Stimulated activated naive CD4-positive, alpha-beta T cell (primary cell): ENCODE measurements at places on chromosomes 2 and 18.

DNA sequence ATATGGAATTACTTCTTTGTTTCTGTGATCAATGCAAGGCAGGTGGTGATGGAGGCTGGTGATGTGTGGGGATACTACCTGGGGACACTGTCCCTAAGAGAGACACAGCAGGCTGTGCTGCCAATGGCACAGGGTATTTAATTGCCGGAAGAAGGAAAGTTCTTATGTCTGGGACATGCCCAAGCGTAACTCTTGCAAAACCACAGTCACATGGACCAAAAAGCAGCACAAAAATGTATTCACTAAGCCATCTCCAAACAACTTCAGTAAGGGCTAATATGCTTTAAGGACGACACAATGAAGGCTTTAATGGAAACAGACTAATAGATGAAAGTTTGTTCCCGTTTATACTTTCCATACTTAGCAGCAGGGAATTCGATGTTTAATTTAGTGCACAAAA, 49.7 kb upstream of the AP1S3 start:
- no peak for DNase-seq

GRCh38 chr18:54776282-54776977, 51.8 kb upstream of the RAB27B start:
- no peak for DNase-seq

DNA sequence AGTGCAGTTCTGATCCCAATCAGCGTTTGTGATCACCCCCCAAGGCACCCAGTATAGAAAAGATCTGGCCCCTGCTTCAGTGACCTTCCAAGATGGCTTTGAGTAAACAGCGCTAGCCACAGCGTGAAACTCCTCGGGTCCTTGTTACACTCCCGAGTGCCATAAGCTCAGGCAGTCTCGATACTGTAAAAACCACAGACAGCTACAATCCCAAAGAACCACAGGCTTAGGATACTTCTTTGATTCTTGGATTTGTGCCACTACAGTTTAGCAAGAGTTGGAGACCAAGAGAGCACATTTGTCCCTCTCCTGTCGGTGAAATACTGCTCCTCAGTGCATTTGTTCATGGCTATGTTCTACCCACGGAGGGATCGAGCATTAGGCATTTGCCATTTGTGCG, 352.5 kb upstream of the ZNF521 start:
- DNase-seq = no peak

DNA sequence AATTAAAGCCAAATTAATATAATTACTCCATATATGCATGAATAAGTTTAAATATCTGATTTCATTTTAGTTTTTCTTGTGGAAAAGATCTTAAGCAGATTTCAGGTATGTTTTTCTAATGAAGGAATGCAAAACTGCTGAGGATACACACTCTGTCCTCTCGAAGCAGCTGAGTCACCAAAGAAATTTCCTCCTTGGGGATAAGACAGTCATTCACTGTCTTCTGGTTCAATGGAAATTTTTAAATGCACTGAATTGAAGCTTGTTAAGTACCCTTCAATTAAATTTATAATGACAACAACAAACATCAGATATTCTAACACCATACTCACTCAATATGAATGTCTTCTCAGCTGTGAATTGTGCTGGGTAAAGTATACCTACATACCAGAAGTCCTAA, 101.5 kb upstream of the DNER start:
- no peak for DNase-seq

GRCh38 chr2:136407952-136408318, 290.0 kb upstream of the CXCR4 start:
- DNase-seq = no peak

- no peak for DNase-seq
Observed at GRCh38 chr2:2645162-2645855, 314.2 kb upstream of the MYT1L start.

DNA sequence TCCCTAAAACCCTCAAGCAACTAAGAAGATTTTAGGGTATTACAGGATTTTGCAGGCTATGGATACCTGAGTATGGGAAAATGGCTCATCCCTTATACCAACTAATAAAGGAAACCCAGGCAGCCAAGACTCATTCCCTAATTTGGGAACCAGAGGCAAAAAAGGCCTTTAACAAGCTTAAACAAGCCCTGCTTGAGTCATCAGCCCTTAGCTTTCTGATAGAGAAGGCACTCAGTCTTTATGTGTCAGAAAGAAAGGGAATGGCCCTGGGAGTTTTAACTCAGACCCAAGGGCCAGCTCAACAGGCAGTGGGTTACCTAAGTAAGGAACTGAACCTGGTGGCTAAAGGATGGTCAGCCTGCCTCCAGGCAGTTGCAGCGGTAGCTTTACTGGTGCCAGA, 96.9 kb upstream of the RMP24 start:
- DNase-seq = no peak

DNA sequence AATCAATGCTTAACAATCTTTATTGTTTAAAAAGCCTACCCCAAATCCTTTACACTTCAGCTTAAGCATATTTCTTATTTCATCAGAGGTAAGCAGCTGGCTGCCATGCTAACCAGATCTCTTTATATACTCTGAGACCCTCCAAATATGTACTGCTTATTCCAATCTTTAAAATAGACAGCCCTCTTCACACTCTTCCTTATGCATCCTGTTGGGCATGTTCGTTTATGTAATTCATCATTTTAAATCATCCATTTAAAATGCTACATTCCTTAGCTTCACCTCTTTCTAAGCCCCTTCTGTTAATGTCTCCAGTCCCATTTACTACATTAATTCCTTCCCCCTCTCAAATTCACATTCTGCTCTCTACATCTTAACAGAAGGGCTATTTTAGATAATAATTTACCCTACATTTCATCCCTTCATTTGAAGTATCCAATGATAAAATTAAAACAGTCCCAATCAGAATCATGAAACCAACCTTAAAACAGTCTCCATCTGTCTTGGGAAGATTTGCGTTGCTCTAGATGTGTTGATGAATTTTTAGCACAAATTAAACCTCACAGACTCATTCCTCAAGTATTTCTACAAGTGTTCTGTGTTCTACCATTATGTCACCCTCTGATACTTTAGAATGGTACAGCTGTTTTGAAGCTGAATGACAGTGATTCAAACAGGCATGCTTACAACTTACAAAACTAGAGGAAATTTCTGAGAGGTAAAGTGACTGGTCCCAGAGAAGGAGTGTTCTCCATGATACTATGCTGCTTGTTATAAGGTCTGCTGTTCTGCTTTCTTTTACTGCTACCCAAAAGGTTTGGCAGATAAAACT, 59.1 kb downstream of the ZNF385B start:
- DNase-seq = no peak

DNA sequence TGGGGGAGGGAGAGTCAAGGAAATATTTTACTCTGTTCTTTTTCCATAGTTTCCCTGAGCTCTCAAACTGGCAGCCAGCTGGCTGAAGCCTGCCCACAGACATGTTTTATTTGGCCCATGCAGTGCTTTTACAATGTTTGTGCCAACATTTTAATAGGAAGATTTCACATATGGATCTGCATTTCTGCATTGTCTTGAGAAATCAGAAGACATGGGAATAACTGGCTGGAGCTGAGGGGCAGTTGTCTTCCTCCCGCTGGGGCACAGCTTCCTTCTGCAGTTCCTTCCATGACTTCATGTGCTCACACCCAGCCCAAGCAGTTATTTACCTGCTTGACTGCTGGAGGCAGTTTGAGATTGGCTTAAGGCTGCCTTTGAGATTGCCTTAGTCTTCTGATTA, 74.4 kb downstream of the PLCL1 start:
- no peak for DNase-seq

DNA sequence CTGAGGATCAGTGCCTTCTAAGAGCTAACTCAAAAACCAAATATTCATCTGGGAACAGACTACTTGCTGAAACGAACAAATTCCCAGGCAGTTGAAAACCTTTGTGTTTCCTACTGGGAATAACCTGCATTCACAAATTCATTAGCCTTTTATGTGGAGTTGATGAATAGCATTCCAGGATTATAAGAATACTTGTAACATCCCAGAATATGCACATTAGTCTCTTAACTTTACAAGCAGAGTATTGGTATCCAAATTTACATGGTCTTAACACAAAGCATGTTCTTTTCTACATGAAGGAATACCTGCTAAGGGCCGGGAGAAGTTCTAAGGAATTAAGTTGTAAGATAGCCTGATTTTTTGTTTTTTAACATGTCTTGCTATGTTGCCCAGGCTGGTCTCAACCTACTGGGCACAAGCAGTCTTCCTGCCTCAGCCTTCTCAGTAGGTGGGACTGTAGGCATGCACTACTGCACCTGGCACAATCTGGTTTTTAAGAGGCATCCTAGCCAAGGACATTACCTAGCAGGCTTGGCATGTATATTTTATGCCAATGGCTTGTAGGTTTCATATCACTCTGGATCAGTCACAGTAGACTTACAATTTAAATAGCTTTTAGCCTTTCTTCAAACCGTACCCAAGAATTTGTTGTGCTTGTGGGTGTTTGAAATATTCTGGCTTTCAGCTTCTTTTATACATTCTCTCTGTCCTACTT, 50.7 kb downstream of the MGAT5 start:
- no peak for DNase-seq

DNA sequence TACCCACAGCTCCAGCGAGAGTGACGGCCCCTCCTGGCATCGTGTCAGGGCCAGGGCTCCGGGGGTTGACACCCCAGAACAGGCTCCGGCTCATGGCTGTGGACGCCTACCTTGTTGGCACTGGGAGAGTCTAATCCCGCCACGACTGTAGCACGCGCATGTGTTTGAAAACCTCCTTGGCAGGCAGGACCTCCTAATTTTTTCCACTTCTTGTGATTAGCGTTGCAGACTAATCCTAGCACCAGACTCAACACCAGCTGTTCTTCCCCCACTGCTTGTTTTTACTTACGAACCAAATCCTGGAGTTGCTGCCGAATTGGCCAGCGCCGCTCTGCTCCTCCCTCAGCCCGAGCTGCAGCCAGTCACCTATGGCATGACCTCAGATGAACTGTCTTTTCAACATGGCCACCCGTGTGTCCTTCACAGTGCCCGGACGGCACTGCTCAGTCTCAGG, 110.7 kb downstream of the KLHL29 start:
- no peak for DNase-seq

DNA sequence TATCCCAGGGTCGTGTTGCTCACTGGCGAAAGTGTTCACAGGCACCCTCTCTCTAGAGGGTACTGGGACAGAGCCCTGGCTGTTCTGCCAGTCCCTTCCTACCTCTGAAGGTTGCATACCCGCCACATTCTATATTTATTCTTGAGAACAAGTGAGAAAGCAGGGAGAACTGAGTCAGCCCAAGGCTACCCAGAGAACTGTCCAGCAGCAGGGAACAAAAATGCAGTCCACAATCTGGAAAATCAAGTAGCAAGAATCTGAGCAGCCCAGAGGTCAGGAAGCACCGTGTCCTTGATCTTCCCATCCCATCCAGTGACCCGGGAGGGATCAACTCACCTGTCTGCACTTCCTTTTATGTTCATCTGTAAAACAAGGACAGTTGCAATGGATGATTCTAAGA, 164.1 kb downstream of the FBXO15 start:
- no peak for DNase-seq

DNA sequence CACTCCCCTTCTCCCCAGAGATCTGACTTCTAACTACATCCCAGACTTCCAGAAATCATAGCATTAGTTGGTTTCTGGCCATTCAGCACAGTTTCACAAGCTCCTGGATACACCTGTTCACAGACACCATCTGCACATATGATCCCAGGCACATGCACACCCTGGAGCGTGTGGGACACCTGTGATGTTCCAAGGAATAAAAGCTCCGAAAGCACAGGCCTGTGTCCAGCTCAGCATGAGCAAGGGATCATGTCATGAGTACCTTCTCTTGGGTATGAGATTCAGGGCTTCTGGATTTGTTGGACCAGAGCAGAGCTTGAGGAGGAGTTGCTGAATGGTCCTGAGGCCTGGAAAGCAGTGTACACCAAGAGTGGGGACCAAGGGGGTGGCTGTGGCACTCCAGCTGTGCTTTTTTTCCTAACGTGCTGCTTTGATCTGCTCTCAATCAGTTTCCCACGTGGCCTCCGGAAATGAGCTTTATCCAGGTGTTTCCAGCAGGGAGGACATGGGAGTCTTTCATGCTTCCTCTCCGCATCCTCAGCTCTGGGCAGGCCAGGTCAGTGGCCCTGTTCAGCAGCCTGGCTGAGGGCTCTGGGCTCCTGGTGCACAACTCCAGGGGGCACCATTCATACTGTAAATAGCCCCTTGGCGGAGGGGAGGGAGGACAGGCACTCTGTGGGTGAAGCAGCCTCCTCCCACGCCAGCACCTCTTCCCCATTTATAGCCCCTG, 1.8 kb downstream of the DYSF start:
- no peak for DNase-seq

- no peak for DNase-seq
Observed at GRCh38 chr2:26737221-26737620, 26.9 kb upstream of the SLC35F6 start.

- no peak for DNase-seq
Observed at GRCh38 chr2:16082276-16082675, 141.9 kb downstream of the MYCN start.

DNA sequence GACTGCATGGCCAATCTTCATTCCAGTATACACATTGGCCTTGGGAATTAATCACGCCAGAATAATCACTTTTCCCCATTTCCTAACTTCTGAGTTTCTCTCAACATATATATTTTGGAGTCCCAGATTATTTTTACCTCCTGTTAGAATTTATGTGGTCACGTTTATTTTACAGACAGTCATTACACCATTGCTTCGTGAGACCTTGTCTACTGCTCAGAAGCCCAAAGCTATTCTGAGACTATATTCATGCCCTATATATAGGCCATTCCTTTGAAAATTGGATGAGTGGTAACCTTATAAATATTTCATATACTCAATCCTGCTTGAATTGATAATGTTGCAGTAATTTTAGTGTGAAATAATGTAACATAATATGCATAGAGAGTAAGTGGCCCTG, 610.0 kb upstream of the CDH2 start:
- DNase-seq = no peak

GRCh38 chr2:218003981-218004419, 1.2 kb upstream of the TNS1 start:
- DNase-seq = no peak

DNA sequence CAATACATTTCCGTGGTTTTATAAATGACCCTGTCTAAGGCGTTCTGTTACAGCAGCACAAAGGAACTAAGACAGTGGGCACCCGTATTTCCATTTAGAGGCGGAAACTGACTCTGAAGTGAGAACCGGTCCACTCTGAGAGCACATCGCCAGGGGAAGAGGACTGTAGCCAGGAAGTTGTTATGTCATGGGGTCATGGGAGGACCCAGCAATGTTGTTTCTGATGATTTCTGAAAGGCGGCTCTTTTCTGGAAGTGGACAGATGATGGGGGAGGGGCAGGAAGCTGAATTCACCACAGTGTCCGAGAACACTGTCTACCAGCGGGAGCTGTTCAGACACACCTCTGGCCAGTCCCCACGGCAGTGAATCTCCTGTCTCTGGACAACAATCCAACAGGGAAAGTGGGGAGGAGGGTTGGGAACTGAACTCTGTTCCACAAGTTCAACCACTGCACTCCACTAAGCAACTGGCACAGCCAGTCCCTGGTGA, 2.1 kb upstream of the LRRFIP1 start:
- no peak for DNase-seq

DNA sequence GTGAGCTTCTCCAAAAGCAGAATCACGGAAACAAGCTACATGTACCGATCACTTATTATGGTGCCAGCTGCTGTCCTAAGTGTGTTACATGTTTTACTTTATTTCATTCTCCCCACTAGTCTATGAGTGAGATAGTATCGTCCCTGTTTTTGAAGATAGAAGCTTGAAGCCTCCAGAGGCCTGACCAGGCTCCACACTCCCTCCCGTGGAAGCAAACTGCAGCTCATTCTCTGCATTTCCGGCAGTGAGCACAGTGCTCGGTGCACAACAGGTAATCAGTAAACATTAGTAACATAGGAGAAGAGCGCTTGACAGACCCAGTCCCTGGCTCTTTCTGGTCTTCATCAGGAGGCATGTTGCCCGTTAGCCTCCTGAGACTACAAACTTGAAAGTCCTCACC, 72.9 kb downstream of the ZBTB7C start:
- DNase-seq = no peak
